ENCODE measurements at places on chromosomes 1 and 21.

GRCh38 chr1:4585216-4585615, 69.2 kb upstream of the AJAP1 start:
- no peak for DNase-seq

- no peak for DNase-seq
Measured at GRCh38 chr1:245058882-245059281, 95.9 kb upstream of the KIF26B start.

- no peak for DNase-seq
Measured at GRCh38 chr1:61193808-61194207, 111.4 kb downstream of the NFIA start.

DNA sequence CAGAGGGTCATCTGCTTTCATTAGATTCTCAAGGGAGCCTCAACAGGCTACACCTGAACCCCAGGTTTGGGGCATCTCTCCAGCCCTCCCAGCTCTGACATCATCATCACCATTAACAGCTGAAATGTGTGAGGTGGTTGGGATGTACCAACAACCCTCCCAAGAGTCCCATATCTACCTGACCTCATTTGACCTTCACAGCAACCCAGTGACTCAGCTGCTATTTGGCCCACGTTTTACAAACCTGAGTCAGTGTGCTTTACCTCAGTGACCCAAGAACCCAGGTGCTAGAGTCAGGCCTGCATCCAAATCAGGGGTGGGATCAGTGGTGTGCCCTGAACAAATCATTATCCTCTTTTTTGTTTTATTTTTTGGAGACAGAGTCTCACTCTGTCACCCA, 53.3 kb upstream of the TINAGL1 start:
- DNase-seq = peak; percentile 26

GRCh38 chr1:39727221-39727931, 11.3 kb upstream of the PPIE start:
- no peak for DNase-seq

GRCh38 chr1:17802164-17802563, 47.0 kb downstream of the ACTL8 start:
- DNase-seq = no peak

- no peak for DNase-seq
Measured at GRCh38 chr21:46006547-46007491, 25.2 kb downstream of the COL6A1 start.

- DNase-seq = peak; percentile 64
Measured at GRCh38 chr1:154992721-154993571, 440 bp upstream of the LENEP start.

DNA sequence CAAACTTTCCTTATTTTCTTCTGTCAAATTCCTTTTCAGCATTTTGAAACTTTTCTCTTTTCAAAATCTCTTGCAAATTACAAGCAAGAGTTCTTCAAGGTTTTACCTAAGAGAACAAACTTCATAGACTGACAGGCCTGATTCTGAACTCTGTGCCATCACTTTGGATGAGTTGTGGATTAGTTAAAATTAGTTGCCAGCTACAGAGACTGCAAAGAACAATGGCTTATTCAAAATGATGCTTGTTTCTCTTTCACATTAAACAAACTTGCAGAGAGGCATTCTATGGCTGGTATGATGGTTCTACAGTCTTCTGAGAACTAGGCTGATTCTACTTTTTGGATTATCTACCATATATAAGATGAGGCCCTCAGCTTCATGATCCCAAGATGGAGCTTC, 3.8 kb downstream of the LRRC8B start:
- DNase-seq = no peak

DNA sequence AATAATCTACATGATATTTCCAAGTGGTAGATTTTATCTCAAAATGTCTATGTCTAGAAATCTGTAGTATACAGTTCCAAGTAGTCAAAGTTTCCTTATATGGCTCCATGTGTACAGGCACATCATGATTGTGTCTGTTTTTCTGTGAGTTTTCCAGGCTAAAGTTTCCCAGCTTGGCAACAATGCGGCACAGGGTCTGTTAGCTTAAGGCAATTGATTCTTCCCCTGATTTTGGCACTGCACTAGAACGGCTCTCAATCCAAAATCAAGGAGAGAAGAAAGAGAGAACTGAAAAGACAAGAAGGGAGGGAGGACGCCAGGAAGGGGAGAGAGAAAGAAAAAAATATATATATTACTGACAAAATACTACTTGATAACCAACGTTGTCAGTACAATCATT, 193.9 kb upstream of the SNX7 start:
- no peak for DNase-seq

- no peak for DNase-seq
Measured at GRCh38 chr1:178572604-178573003, 59.7 kb downstream of the TEX35 start.

DNA sequence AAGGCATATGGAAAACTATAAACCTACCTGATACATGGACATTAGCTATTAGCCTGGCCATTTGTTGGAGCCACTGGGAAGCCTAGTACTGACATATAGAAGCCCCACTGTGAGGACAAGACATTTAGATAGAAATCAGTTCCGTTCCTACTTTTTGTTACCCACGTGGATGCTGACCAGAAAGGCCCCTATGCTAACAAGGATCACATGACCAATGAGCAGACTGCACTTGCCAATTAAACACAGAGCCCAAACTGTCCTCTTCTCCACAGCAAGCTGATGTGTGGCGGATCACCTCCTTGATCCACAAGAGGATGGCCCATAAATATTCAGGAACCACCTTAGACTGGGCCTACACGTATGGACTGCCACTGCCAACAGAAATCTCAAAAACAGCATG, 11.2 kb upstream of the OR6K3 start:
- no peak for DNase-seq

DNA sequence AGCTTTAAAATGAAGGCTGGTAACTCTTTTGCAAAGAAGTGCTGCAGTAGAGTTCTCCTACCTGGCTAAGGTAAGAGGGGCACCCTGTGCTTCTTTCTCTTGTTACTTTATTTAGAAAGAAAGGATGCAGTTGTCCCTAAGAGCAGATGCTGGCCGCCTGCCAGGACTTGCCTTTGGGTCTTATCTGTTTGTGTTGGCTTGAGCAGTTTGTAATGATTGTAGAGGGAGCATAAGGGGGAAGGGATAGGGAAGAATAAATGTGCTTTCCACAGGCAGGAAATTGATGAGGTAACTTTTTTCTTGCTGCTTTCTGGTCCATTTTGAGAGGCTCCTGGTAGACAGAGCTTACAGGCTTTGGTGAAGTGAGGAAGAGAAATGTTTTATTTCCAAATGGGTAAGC, 229.6 kb downstream of the HHAT start:
- DNase-seq = no peak

DNA sequence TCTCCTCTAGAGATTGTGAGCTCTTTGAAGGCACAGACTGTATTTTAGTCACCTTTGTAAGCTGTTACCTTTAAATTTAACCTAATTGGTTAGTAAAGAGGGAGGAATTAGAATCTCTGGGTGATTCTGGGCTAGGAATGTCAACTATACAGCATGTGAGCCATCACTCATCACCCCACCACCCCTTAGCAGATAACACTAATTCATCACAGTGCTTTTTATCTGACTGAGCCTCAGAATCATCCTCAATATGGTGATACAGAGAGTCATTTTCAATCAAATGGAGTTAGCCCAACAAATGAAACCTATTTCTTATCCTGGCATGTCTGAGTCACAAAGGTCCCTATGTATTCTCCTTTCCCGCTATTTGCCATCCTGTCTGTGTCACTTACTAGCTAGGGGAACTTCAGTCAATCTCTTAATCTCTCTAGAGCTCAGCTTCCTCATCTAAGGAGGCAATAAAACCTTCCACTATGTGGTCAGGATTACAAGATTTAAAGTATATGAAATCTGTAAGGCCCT, 13.3 kb downstream of the KCNJ10 start:
- no peak for DNase-seq

DNA sequence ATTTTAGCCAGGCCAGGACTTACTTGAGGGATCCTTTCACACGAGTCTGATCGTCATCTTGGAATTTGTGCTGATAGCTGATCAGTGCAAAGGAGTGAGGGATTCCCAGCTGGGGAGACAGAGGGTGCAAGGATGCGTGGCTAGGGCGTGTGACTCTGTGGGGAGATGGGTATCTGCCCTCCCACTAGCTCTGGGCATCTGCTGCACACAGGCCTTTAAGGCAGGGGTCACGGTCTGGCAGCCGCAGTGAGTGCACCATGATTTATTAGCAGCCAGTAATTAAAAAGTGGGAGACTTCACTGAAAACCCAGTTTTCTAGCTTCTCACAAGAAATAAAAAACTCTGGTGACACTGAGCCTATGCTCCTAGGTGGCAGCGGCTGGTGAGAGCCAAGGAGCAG, 20.4 kb downstream of the THAP3 start:
- DNase-seq = no peak

GRCh38 chr1:1099506-1100183, 16.2 kb downstream of the C1orf159 start:
- no peak for DNase-seq

DNA sequence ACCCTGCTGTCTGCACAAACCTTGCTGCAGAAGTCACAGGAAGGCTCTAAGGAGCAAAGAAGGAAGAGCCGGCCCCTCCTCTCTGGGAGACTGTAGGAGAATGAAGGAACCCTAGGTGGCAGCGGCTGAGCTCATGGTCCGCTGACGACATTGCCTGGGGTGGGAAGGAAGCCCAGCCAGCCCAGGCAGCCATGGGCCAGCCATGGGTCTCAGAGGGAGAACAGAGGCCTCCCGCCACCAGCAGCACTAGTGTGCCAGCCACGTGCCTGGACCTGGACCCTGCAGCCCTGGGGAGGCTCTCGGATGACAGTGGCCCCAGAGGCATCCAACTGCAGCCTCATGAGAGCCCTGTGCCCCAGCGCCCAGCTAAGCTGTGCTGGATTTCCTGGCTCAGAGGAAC, 49.2 kb upstream of the POFUT2 start:
- no peak for DNase-seq

GRCh38 chr1:186950547-186950946, 121.8 kb downstream of the PLA2G4A start:
- DNase-seq = peak; percentile 41

- DNase-seq = no peak
Measured at GRCh38 chr1:185674201-185674600, 60.0 kb upstream of the HMCN1 start.

DNA sequence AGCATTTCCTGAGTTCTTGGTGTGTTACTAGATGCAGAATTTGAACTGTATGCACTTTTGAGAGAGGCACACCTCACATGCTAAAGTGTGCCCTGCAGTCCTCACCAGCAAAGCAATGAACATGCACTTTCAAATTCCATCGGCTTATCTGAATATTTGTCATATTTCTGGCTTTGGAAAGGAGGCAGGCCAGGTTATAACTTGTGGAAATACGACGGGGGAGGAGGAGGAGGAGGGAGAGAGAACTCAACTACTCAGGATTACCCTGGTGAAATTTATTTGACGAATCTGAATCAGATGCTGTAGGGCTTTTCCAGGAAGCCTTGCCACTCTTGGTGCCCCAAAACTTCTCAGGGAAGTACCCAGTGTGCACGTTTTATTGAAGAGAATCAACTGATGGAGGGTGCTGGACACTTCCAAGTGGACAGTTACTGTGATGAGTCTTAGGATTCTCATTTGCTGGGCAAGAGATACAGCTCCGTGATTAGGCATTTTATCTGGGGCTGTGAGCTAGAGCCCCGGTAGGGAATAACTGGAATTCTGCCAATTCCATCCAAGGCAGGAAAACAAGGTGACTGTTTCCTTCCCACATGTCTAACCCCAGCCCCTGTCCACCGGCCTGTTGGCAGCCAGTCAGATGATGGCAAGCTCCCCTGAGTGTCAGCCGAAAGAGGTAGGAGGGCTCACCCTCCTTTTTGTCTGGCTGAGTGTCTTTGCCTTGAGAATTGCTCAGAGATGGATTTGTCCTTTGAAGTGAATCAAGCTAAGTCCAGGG, 3.8 kb downstream of the PDPN start:
- no peak for DNase-seq

DNA sequence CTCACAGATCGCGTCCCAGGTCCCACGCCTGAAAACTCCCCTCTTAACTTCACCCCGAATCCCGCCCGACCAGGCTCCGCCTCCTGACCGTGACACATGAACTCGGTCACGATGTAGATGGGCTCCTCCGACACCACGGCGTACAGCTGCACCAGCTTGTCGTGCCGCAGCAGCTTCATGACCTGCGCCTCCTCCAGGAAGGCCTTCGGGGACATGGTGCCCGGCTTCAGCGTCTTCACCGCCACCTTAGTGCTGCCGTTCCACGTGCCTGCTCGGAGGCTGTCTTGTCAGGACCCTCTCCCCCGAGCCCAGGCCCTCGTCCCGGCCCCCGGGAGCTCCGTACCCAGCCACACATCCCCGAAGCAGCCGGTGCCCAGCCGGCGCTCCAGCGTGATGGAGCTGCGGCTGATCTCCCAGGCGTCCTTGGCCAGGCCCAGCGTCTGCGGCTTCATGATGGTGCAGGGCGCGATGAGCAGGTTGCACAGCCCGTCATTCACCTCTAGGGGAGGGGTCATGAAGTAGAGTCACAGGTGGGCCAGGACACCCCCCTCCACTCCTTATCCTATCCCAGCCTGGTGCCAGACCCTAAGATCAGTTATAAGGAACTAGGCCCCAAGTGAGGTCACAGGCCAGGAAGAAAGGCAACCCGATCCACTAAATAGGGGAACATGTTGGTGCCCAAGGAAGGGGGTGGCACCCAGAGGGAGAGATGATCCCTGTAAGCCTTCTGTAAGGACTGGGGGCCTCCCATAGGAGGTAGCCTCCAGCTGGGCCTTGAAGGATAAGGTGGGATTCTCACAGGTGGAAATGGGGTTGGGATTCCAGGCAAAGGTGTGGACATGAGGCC, 11.6 kb upstream of the AHDC1 start:
- no peak for DNase-seq

DNA sequence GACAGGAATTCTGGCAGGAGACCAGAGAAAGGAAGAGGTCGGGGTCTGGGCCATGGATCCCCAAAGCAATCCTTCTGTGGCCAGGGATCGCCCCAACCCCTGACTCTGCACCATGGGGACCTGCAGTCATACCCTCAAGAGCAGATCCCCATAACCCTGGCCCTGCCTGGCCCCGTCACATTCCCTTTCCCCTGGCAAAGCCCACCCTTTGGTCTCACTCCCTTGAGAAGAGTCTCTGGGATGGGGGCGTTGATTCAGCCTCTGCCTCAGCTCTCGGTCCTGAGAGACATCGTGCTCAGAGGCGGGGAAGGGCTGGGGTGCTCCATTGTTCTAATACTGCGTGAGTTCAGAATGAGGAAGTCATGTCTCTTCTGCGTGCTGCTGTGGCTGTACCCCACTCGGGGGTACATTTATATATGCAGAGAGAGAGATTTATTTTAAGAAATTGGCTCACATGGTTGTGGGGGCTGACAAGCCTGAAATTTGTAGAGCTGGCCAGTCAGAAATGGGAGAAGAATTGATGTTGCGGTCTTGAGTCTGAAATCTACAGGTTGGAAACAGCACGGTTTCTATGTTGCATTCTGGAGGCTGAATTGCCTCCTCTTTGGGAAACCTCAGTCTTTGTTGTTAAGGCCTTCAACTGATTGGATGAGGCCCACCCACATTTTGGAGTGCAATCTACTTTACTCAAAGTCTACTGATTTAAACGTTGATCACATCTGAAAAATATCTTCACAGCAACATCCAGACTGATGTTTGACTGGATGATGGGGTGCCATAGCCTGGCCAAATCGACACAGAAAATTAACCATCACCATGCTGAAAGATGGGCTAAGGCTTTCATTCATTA, 4.2 kb upstream of the PADI2 start:
- no peak for DNase-seq
